ENCODE measurements at places on chromosomes 12 and 14.

GRCh38 chr12:105616971-105617540 lies 286.6 kb downstream of the C12orf75 start:
- DNase-seq: no peak

- peak; percentile 76 for DNase-seq
Observed at GRCh38 chr12:112978163-112979040, at the start of gene OAS2. Gene OAS2, plus strand, starts transcription at chr12:112978519. Its CDS starts 90 bp downstream, at chr12:112978609.

GRCh38 chr14:77094672-77095284 lies 3.3 kb upstream of the CIPC start:
- DNase-seq: peak; percentile 40

DNA sequence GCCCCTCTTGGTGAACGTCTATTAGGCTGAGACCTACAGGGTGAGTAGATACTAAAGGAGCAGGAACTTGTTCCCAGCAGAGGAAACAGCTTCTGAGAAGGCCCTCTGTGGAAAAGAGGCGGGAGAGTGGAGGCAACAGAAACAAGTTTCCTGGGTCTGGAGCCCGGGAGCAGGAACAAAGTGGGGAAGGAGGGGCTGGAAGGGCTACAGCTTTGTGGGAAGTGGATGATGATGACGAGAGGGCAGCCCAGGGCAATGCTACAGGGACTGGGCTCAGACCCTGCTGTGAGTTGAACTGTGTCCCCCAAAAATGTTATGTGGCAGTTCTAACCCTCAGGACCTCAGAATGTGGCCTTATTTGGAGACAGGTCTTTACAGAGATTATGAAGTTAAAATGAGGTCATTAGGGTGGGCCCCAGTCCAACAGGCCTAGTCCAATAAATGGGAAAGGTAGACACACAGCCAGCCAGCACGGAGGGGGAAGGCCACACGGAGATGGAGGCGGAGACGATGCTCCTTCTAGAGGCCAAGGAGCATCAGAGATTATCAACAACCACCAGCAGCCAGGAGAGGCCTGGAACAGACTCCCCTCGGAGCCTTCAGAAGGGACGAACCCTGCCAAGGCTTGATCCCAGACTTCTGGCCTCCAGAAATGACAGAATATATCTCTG lies 14.3 kb downstream of the CAMKK2 start:
- no peak for DNase-seq

- DNase-seq: no peak
Observed at GRCh38 chr14:21036751-21037150, 2.1 kb upstream of the RNASE13 start.

DNA sequence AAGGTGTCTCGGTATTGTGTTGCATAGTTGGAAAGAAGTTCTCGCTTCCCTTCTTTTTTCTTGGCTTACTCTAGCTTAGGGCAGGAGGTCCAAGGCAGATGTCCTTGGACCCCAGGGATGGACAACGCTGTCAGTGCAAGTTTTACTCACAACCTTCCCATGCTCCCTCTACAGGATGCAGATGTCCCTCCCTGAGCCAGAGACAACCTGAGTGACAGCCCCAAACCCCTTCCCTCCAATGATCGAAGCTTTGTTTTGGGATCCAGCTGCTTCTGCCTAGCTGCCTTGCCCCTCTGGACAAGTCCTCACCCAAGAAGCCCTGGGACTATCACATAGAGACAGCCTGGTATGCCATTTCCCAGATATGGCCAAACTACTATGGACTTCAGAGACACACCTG lies 112.0 kb upstream of the RAP1B start:
- DNase-seq: no peak

- no peak for DNase-seq
Observed at GRCh38 chr12:106097011-106097410, 41.7 kb downstream of the NUAK1 start.

- DNase-seq: no peak
Observed at GRCh38 chr14:65555358-65555757, 142.8 kb downstream of the FUT8 start.

GRCh38 chr14:75612157-75612556 lies 33.7 kb downstream of the FLVCR2 start:
- DNase-seq: no peak

DNA sequence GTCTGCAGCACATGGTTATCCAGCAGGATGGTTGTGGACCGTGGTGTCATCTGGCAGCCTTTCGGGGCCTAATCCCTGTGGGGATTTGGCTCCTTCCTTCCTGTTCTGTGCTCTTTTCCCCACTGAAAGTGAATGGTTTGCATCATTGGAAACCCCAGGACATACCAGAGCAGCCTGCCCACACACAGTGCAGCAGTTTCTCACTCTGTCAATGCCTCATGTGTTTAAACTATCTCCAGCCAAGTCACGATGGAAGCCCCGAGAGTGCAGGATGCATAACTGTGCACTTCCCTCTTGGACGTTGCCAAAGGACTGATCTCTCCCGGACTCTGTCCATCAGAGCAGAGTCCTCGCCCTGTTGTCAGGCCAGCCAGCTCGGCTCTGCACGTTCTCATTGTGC lies 29.0 kb upstream of the AMN start:
- DNase-seq: peak; percentile 91

DNA sequence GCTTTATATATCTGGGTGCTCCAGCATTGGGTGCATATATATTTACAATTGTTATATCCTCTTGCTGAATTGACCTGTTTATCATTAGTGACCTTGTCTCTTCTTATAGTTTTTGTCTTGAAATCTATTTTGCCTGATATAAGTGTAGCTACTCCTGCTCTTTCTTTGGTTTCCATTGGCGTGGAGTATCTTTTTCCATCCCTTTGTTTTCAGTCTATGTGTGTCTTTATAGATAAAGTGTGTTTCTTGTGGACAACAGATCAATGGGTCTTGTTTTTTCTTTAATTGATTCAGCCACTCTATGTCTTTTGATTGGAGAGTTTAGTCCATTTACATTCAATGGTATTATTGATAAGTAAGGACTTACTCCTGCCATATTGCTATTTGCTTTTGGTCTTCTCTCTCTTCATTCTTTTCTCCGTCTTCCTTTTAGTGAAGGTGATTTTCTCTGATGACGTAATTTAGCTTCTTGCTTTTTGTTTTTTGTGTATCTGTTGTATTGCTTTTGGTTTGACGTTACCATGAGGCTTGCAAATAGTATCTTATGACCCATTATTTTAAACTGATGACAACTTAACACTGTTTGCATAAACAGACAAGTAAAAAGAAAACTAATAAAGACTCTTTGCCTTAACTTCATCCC lies 347.6 kb downstream of the TMEM121 start:
- DNase-seq: no peak

GRCh38 chr12:39483597-39483996 lies 40.7 kb upstream of the KIF21A start:
- DNase-seq: no peak

DNA sequence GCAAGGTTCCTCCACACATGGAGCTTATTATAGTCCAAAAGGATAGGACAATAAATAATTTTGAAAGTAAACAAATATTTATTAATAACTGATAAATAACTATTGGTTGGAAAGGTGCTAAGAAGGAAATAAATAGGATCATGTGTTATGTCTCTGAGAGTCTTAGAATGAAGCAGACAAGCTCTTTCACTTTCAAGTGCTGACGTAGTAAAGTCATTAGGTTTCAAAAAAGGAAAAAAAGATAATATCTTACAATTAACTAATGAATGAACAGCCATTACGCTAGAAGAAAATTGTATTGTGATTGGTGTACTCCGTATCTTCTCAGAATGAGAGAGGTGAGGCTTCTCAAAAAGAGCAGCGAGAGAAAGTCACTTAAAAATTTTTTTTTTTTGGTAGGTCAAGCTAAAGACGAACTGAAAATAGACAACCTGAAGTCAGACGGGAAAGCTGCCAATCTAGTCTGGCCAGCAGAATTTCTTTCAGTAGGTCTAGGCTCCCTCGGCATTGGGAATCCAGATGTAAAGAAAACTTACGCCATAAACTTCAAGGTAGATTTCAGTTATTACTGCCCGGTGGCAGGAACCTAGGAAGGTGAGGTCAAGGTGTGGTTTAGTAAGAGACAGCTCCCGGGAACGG lies 583 bp upstream of the LEMD3 start:
- no peak for DNase-seq

GRCh38 chr12:109680264-109681005 lies 33.2 kb upstream of the FAM222A start:
- DNase-seq: no peak

GRCh38 chr12:92573104-92573503 lies 129.7 kb upstream of the PLEKHG7 start:
- no peak for DNase-seq

- DNase-seq: no peak
Observed at GRCh38 chr14:85276979-85277228, 253.0 kb upstream of the FLRT2 start.

GRCh38 chr12:12704593-12705230 lies 8.7 kb upstream of the GPR19 start:
- peak; percentile 78 for DNase-seq

DNA sequence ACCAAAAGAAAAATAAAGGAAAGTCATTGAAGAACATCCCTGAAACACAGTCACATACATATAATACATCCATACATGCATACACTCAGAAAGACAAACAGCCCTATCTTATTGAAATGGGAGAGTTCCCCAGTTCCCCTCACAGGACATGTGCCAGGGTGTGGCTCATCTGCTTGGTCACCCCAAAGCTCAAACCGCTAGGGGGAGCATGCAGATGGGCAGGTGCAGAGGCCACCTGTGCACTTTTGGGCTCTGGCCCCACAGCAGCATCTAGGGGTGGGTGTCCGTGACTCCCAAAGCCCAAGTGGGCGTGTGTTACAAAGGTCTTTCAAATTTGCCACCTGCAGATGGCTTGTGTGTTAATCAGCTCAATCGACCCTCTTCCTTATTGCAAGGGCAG lies 75.2 kb downstream of the CMAS start:
- DNase-seq: no peak

DNA sequence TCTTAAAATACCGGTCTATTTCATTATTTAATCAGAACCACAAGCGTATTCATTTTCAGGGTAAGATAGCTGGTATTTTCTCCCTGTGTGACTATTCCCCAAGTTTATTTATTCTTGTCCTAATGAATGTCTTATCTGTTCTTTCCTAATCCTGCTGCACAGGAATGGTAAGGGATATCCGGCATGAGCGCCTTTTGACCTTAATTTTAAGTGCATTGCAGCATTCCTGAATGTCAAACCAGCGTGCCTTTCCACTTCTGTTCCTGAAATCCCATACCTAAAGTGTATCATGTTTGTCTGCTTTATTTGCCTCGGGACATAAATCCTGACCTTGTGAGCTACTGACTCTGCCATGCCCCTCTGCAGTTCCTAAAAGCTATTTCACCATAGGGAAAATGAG lies 1713.2 kb upstream of the FLRT2 start:
- no peak for DNase-seq

DNA sequence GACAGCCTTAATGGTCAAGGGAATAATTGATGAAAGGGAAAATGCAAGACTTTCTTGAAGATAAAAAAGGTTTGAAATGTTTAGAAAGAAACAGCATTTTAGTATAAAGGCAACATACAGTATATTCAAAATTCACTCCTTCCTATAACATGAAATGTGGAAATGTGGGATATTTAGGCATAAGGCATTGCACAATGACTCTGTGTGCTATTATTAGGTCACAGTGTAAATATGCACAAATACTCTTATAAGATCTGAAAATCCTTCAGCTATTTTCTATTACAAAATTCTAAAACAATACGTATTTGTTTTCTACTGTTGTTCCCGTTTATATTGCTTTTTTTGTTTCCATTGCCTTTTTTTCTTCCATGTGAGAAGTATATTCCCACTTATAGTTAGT lies 127.7 kb downstream of the SLC16A7 start:
- no peak for DNase-seq

GRCh38 chr14:95353664-95354063 lies 34.0 kb upstream of the CLMN start:
- no peak for DNase-seq

- DNase-seq: no peak
Observed at GRCh38 chr14:73173092-73173735, 36.9 kb downstream of the PSEN1 start.

DNA sequence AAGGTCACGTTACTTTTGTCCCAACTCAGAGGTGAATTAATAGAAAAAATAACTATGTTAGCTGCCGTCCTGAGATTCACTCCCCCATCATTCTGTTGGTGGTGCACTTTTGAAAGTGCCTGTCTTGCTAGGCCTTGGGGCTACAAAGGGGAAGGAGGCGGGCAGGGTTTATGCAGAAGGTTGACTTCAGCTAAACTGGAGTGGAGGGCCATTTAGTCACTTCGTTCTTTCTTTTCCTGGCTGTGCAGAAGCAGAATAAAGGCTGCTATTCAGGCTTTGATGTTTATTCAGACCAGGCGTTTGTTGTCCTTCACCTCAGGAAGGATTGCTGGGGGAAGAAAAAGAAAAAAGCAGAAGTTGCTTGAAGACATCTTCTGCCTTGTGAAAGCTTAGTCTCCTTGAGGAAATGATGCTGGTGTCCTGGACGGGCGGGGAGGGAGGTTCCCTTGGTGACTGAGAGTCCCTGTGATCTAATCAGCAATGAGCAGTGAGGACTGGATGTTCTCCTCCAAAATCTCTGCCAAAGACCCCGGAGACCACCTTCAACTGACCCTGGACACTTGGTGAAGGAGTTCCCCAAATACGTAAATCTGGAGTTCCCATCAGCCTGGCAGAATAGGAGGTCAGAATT lies 4.0 kb downstream of the GLT1D1 start:
- no peak for DNase-seq

- peak; percentile 72 for DNase-seq
Observed at GRCh38 chr12:124720681-124721500, 142.8 kb downstream of the SCARB1 start.

- peak; percentile 10 for DNase-seq
Observed at GRCh38 chr12:52506858-52507715, 13.1 kb downstream of the KRT5 start.

- DNase-seq: no peak
Observed at GRCh38 chr12:105107171-105107493, 399 bp upstream of the WASHC4 start.

GRCh38 chr12:89815225-89815624 lies 106.6 kb upstream of the ATP2B1 start:
- DNase-seq: no peak

- no peak for DNase-seq
Observed at GRCh38 chr14:85445151-85445795, 84.7 kb upstream of the FLRT2 start.

GRCh38 chr14:72532686-72533454 lies 361.0 kb downstream of the DPF3 start:
- no peak for DNase-seq

DNA sequence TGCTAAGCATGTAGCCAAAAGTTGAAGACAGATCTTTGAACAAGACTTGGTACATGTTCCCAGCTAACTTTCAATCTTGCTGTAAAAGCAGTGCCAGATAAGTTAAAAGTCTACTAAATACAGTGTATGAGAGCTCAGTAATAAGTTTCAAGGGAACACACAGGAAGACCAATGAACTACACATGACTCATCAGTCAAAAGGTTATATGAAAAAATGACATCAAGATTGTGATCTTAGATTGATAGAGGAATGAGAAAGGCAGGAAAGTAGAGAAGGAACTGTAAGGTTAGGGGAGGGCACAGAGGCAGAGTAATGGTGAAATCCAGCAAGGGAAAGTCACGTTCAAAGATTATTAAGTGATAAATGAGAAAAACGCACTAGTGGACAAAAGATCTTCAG lies 249.9 kb upstream of the FLRT2 start:
- DNase-seq: no peak

All from GM04504 (cell line).